ENCODE measurements at places on chromosomes 4 and X. TPM values are rescaled to one million over a fixed set of nuclear protein-coding genes. Genes with fewer than 3 reads are reported as not detected.

KCTD8 gene
- polyA plus RNA-seq = not detected

NPY5R gene
- polyA plus RNA-seq = not detected

ANKRD50 gene
- polyA plus RNA-seq = 6.2 TPM

SPANXB1 gene
- polyA plus RNA-seq = not detected

SSX3 gene
- not detected for polyA plus RNA-seq

ATXN3L gene
- polyA plus RNA-seq = not detected

IQSEC2 gene
- polyA plus RNA-seq = 7.1 TPM

NHSL2 gene
- polyA plus RNA-seq = 6.5 TPM

MSANTD1 gene
- 0.08 TPM for polyA plus RNA-seq

OTUD6A gene
- polyA plus RNA-seq = not detected

CCKAR gene
- polyA plus RNA-seq = not detected

LRCH2 gene
- 1.0 TPM for polyA plus RNA-seq

TEC gene
- polyA plus RNA-seq = not detected

SOX3 gene
- polyA plus RNA-seq = not detected

COX18 gene
- polyA plus RNA-seq = 3.6 TPM

CLNK gene
- polyA plus RNA-seq = not detected

MAGEE1 gene
- polyA plus RNA-seq = 0.39 TPM

PRKG2 gene
- 4.7 TPM for polyA plus RNA-seq

NAP1L2 gene
- polyA plus RNA-seq = not detected

TLR6 gene
- 0.37 TPM for polyA plus RNA-seq

CD99L2 gene
- 37.9 TPM for polyA plus RNA-seq

DUSP21 gene
- polyA plus RNA-seq = not detected

NLGN3 gene
- polyA plus RNA-seq = 0.34 TPM

MAGEA10 gene
- polyA plus RNA-seq = not detected

CAPN6 gene
- polyA plus RNA-seq = not detected

ING2 gene
- 20.5 TPM for polyA plus RNA-seq

CCDC110 gene
- 0.13 TPM for polyA plus RNA-seq

TMPRSS11F gene
- polyA plus RNA-seq = not detected

CT45A5 gene
- polyA plus RNA-seq = not detected

PLK4 gene
- 4.4 TPM for polyA plus RNA-seq

PPP1R2C gene
- not detected for polyA plus RNA-seq

ASMT gene
- not detected for polyA plus RNA-seq

ETDB gene
- not detected for polyA plus RNA-seq

TNMD gene
- polyA plus RNA-seq = not detected

FAM47E gene
- not detected for polyA plus RNA-seq

AMER1 gene
- 0.05 TPM for polyA plus RNA-seq

AREG gene
- 0.56 TPM for polyA plus RNA-seq

IL2 gene
- polyA plus RNA-seq = not detected

RNF128 gene
- 0.16 TPM for polyA plus RNA-seq

SAT1 gene
- 245 TPM for polyA plus RNA-seq

NALF2 gene
- not detected for polyA plus RNA-seq

EMCN gene
- polyA plus RNA-seq = not detected

PLAC8 gene
- polyA plus RNA-seq = 0.79 TPM

GLRA3 gene
- polyA plus RNA-seq = not detected

Measured in GM23248 (cell line).